ENCODE measurements at places on chromosomes 7 and 10.

DNA sequence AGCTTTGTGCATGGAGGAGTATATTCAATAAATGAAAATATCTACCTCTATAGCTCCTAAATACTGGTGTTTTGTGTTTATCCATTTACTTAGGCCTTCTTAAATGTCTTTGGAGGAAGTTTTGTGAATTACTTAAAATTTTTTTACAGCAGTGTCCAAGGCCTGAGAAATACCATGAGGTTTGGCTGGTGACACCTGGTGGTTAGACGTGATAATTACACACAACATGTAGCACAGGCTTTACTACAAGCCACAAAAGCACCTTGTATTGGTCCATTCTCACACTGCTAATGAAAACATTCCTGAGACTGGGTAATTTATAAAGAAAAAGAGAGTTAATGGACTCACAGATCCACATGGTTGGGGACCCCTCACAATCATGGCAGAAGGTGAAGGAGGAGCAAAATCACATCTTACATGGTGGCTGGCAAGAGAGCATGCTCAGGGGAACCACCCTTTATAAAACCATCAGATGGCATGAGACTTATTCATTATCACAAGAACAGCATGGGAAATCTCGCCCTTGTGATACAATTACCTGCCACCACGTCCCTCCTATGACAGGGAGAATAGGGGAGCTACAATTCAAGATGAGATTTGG is 20.6 kb downstream of the HYAL4 start:
- no peak for DNase-seq

DNA sequence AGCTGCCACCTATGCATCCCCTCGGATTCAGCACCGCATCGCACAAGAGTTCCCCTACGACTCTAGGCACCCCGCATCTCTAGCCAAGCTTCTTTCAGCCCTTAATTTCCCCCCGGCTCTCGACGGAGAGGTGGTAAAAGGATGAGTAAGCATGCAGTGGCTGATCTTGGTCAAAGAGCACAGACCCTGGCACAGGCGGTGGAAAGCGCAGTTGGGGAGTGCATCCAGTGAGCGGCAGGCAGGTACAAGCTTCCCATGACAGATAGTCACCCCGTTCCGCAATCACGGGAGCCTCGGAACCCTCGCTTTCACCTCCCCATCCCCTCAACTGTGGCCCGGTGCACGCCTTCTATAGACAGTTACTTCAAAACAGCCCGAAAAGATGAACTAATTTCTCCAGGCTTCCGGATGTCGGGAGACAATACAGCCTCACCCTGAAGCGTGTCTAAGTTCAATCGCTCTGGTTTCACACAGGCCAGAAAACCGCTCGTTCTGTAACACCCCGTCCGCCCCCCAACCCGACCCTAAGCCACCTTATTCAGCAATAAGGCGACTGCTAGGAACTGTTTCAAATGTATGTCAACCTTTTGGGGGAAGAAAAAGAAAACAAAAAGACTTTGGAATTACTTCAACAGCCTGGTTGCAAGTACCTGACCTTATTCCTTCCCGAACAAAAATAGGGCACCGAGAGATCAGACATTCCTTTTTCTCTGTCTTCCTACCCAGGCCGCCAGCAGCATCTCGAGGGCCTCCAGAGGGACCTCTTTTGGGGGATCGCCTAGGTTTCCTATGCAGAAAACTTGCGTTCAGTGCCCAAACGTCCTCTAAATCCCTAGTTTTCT is 1.4 kb downstream of the RHEB start:
- peak; percentile 15 for DNase-seq

DNA sequence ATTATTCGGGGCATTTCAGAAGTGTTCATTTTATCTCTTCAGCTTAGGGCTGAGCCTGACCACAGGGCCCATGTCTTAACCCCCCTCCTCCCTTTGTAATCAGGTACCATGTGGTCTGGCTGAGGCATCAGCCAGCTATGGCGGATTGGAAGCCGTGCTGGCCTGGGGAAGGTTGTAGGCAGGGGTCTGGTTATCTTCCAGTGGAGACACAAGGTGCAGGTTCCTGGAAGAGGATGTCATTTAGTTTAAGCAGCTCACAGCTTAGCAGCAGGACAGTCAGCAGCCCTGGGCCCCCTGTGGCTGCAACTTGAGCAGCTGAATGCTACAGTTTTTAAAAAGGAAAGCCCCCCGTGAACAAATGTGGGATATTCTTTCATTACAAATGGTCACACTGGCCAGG is 22.1 kb downstream of the BAG3 start:
- DNase-seq: no peak

- DNase-seq: no peak
Observed at GRCh38 chr10:1022413-1022812, 3.2 kb downstream of the IDI2 start.

DNA sequence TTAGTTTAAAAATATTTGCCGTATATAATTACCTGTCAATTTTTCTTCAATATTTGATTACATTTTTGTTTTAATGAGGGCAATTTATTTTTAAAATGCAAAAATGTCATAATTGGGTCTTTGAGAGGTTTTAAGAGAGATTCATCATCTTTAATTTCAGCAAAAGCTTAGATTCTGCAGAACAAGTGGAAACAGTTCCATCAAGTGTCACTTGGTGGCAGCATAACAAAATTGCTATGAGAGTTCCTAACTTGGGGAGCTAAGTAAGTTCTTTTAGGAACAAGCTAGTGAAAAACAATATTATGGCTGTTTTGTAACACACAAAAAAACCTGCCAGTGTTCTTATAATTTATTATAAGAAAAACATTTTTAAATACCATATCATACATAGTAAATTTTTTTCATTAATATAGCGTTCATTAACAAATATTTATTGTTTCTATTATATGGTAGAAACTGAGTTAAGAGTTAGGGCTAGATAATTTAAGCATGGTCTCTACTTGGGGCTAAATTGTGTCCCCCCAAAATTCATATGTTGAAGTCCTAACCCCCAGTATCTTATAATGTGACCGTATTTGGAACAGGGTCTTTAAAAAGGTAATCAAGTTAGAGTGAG is 155.2 kb downstream of the MAGI2 start:
- DNase-seq: no peak

GRCh38 chr10:125708971-125709503 is 10.5 kb upstream of the EDRF1 start:
- DNase-seq: no peak

- no peak for DNase-seq
Observed at GRCh38 chr7:99478464-99479440, 6.1 kb downstream of the ZNF789 start.

DNA sequence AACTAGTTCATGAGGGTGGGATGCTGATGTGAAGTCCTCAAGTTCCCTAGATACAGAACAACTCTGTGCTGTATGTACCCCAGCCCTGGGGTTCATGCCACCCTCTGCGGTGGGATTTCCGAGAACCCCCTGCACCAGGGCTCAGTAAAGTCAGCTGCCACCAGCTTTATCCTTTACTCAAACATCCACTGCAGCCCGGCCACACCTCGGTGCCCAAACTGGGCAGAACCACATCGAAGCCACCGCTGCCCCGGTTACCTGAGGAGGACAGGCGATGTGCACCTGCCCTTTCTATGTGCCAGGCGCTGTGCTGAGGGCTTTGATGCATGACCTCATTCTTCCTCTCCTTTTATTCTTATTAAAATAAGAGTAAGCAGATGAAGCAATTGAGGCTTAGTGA is 9.9 kb upstream of the CALML5 start:
- DNase-seq: no peak

GRCh38 chr10:15661574-15661973 is 58.1 kb downstream of the ITGA8 start:
- no peak for DNase-seq

- no peak for DNase-seq
Observed at GRCh38 chr7:158550886-158551452, 36.7 kb downstream of the PTPRN2 start.

DNA sequence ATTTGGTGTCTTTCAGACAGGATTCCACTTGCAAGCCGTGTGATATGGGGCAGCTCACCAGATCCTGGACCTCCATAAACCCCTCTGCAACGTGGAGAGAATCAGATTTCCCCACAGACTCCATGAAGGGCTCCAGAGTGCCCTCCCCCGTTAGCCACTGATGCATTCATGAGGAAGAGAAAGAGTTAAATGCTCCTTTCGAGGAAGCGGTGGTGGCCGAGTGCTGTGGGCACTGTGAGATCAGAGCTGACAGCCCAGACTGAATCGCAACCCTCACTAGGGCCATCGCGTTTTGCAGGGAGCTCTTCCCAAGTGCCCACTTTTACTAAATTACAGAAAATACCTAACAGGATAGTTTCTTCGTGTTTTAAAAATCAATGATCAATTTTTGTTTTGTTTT is 226.3 kb upstream of the ZNF32 start:
- DNase-seq: no peak

- DNase-seq: no peak
Observed at GRCh38 chr7:138032186-138032585, 30.3 kb upstream of the CREB3L2 start.

DNA sequence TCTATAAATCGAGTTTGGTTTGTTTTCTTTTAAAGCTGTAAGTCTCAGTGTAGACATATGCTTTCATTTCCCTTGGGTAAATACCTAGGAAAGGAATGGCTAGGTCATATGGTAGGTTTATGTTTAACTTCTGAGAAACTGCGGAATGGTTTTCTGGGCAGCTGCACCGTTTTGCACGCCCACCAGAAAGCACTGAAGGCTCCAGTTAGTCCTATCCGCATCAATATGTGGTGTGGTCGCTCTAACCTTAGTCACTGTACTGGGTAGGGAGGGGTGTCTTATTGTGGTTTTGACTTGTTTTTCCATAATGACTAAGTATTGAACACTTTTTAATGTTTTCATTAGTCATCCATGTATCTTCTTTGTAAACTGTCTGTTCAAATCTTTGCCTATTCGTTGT is 279.5 kb upstream of the AKR1E2 start:
- DNase-seq: peak; percentile 17

- DNase-seq: no peak
Observed at GRCh38 chr10:103197174-103197573, 4.1 kb upstream of the NT5C2 start.

DNA sequence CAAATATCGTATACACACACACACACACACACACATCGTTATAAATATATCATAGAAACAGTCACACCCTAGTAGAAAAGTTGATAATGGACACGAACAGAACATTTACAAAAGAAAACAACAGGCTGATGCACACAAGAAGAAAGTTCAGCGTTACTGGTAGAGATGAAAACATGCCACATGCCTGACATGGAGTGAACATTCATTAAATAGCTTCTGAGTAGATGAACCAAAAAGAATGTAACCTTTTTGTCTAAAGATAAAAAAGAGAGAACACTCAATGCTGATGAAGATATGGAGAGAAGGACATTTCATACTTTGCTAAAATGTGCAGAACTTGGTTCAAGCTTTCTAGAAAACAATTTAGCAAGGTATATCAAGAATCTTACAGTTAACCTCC is 173.4 kb upstream of the KLF14 start:
- no peak for DNase-seq

DNA sequence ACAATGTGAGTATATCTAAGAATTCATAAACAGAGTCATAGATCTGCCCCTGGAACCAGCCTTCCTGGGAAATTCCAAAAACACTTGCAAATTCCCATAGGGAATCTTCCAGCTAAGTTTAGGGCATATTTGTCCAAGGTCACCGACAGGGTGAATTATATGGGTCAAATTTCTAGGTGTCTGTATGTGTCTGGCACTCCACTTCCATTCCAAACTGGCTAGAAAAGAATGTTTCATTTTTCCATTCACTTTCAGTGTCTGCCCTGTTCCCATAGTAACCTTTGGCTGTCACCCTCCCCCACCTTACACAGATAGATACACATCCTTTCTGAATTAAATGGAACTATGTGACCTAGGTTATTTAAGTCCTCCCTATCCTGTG is 230.9 kb downstream of the CREB5 start:
- no peak for DNase-seq

DNA sequence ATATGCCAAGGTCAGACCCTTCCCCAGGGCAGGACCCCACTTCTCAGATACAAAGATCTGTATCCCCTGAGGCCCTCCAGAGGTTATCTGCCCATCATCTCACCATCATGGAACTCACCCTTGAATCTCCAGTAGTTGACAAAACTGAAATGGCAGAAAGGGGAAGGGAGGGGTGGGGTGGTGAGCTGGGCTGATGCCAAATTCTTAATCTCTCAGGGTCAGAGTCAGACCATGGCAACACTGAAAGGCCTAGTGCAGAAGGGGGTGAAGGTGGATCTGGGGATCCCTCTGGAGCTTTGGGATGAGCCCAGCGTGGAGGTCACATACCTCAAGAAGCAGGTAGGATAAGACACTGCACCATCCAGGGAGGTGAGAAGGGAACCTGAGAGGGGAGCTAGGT is 3.1 kb downstream of the CNPY4 start:
- DNase-seq: no peak

- no peak for DNase-seq
Observed at GRCh38 chr10:124894569-124895215, 47.2 kb upstream of the ZRANB1 start.

DNA sequence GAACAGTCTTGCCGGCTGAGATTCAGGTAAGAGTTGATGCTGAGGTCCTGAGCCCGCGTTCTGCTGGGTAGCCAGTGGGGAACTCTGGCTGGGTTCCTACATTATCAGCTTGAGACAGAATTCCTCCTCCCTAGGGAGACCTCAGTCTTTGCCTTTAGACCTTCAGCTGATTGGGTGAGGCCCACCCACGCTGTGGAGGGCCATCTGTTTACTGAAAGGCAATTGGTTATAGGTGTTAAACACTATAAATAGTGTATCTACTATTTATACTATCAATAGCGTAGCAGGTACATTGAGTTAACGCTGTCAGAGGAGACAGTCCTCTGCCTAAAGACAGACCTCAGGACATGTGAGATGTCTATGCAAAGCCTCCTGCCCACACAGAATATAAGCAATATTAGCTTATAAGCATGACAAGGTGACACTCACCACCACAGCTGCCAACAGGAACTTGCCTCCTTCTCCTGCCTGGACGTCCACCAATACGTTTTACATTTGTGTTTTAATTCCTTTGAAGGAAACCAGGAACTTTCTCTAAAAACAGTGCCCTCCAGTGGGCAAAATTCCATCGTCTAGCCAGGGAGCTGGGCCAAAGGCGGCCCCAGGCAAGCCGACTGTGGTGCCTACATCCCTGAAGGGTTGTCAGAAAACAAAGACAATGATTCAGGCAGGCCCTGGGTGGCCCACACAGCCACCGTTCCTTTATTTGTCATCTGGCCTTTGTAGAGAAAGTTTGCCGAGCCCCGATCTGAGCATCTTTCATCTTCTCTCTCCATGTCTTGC is 58.8 kb downstream of the INSIG1 start:
- DNase-seq: no peak

GRCh38 chr7:111718886-111719285 is 156.6 kb upstream of the IMMP2L start:
- DNase-seq: no peak

- no peak for DNase-seq
Observed at GRCh38 chr7:148026713-148027112, 563.9 kb upstream of the C7orf33 start.

DNA sequence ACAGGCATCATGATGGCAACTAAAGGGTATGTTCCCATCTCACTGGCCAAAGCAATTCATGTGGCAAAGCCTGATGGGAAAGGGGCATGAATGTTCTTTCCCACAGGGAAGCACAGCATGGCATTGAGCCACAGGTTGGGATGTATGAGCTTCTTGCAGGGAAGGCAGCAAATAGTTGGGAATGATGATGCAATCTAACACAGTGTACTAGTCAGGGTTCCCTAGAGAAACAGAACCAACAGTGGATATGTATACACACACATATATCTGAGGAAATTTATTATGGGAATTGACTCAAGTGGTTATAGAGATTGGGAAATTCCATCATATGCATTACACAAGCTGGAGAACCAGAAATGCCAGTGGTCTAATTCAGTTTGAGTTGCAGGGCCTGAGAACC is 253.6 kb upstream of the NPVF start:
- DNase-seq: no peak

Data from T-helper 2 cell (primary cell).